ENCODE measurements at places on chromosomes 13 and 19.

DNA sequence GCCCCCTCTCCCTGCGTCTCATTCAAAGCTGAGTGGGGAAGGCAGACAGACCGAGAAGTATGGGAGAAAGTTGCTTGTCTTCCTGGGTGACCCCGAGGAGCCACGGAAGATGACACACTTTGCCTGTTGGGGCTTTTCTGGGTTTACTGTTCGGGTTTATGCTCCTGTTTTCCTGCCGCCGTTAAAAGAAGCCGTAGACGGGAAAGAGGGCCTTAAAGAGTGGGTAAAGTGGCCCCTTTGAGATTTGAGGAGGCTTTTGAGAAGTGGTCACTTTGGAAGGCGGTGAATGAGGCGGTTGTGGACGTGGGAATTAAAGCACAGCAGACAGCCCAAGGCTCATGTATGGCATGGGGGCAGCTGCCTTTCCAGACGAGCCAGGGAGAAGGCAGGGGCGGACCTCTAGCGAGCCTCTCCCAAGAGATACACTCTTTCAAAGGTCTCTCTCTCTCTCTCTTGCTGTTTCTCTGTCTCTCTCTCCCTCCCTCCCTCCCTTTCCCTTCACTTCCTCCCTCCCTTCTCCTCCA is 493 bp upstream of the LHFPL6 start:
- no peak for DNase-seq

DNA sequence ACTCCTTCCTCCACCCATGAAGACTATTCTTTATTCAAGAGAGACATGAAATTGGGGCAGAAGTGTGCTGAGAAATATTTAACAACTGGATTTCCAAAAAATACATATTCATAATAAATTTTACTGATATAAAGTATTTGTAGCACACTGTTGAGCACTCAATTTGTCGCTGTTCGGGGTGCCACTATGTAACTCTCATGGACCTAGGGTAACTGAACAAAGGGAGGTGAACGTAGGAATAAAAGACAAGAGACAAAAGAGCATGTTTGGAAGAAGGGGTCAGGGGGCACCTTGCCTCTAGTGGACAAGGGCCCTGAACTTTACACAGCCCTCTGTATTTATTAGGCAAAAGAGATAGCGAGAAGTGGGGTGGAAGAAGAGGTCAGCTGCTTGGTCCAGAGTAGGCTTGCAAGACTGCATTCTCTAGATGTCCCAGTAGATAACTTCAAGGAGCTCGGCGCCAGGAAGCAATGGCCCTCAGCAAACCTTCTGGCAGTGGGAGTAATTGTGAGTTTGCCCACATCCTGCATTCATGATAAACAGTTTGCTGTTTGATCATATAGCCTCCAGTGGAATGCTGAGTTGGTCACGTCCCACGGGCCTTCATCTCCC is 4.5 kb upstream of the ZNF175 start:
- no peak for DNase-seq

DNA sequence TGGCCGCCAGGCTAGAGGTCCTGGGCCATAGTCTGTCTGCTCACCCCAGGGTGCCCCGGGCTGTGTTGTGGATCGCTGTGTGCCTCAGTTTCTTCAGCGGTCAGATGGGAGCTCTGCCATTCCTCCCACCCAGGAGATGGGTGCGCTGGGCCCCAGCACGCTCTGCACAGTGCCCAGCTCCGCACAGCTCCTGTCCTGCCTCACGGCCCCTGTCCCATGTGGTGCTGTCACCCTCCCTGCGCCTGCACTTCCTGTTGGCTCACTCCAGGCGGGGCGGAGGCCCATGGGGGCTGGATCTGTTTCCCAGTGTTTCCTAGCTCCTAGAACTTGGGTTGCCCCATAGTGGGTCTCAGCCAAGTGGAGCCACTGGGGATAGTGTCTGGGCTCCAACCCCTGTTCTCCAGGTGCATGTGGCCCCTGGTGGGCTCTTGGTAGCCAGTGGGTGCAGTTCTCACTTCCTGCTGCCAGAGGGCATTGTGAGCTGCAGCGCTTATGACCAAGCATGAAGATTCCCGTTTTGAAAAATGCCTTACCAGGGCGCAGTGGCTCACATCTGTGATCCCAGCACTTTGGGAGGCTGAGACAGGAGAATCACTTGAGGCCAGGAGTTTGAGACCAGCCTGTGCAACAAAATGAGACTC is 69.8 kb downstream of the KDM4B start:
- DNase-seq: no peak

DNA sequence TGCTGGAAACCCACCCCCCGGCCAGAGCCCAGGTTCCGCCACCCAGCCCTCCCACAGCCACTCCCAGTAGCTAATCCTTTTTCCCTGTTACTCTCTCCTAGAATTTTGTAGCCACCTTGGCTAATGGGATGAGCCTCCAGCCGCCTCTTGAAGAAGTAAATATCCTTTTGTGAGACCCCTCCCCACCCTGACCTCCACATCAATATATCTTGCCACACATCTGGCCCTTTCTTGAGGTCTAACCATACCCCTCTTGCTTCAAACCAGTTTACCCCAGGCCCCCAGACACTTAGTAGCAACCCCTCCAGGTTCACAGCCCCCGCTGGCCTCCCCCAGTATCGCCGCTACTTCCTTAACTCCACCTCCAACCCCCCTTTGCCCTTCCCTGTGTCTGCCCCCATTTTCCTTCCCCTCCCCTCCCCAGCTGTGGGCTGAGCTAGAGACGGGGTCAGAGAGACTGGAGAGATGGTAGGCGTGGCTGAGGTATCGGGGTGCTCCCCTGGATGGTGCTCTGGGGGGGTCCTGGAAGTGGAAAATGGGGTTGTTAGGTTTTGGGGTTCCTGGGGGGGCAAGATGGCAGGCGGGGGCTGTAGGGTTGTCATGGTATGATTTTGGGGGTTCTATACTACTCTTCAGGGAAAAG is 2.8 kb downstream of the PRMT1 start:
- no peak for DNase-seq

DNA sequence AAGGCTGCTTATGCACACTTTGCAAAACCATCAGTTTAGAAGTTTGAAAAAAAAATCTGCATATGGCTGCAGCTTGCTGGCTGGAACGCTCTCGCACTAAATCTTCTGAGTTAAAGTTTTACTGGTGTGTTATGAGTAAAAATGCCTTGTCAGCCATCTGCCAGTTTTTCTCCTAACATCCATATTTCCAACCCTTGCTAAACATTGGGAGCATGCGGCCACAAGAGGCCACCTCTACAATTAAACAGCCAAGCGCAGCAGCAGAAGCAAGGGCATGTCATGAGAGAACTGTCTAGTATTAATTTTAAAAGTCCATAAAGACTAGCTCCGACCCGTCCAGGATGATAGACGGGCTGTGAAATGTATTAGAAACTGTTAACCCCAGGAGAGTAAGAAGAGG is 248.3 kb downstream of the TSHZ3 start:
- no peak for DNase-seq

- no peak for DNase-seq
These were observed 109.2 kb downstream of the SGCG start for GRCh38 chr13:23289917-23290357.

DNA sequence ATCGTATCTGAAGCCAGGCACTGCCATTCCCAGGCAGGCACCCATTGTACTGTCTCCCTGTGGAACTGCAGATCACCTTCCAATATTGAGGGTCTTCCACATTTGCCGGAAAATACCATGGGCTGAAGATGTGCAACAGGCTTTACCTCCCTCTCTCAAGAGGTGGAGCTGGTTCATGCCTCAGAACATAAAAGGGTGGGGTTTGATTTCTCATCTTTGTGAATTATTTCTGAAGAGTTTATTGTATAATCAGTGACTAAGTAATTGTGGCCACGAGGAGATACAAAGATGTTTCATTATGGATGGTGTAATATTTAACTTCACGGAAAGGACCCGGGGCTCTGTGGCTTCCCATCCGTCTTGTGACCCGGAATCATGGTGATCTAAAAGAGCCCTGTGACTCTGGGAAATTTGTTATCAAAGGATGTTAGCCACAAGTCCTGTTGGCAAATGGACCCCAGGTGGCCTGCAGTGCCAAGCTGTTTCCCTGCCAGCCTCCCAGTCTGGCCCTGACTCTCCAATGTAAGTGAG is 230.5 kb downstream of the LACC1 start:
- no peak for DNase-seq

- no peak for DNase-seq
These were observed 62.8 kb upstream of the WASF3 start for GRCh38 chr13:26494571-26495195.

DNA sequence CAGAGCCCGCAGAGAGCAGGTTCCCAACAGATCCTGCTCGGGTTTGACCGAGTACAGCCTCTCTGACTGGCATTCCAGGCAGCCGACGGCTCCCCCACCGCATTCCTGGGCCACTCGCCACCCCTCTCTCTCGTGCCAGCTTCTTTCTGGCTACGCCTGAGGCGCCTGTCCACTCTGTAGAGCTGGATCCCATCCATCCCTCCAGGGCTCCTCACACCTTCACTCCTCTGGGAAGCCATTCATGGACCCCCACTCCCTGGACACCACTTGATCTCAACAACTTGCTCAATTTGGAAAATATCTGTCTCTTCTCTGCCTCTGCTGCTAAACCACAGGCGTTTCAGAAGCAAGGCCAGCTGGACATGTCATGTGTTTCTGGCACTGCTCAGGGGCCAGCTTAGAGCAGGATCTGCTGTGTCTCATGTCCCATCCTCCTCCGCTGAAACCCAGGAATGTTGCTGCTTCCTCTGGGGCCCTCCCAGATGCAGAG is 30.6 kb upstream of the ATP1A3 start:
- no peak for DNase-seq

DNA sequence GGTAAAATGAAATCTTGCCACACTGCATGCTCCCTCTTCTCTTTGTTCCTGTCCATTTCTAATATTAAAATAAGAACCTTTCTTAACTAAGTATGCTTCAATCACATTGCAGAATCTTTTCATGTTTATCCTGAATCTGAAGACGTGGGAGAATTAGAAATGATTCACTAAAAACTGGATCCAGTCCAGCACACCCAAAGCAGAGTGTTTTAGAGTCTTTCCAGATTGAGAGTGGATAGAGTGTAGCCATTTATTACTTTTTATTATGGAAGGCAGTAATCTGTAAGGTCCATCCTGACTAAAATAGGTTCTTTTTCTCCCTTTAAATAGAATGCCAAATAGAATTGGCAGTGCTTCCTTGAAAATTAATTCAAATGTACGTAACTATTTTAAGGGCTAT is 453.5 kb downstream of the TDRD3 start:
- no peak for DNase-seq

GRCh38 chr13:32650705-32651311 is 64.6 kb downstream of the PDS5B start:
- peak; percentile 54 for DNase-seq

DNA sequence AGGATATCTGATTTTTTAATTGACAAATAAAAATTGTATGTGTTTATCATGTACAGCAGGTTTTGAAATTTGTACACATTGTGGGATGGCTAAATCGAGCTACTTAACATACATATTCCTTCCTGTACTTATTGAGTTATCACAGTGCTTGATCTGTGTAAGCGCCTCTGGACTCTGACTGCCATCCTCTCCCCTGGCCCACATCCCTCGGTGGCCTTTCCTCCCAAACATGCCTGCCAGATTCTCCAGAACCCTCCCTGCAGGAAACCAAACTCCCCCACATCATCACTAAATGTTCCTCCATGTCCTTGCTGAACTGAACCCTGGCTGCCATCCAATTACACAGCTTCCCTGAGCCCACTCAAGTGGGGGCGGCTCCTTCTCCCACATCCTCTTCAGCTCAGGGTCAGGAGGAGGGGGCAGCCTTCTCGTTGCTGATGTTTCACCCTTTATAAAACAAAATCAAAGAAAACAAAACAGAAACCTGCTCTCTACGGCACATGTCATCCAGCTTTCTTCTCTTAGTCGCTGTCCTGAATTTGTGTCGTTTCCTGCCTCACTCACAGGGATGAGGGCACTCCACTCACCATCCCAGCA is 97.1 kb upstream of the SPATA13 start:
- no peak for DNase-seq

GRCh38 chr19:16862826-16863415 is 25.9 kb upstream of the F2RL3 start:
- no peak for DNase-seq
